ENCODE measurements at places on chromosomes 4 and X. TPM values are rescaled to one million over a fixed set of nuclear protein-coding genes. Genes with fewer than 3 reads are reported as not detected.

Gene CTAG2
- not detected for total RNA-seq

Gene HERC5
- 23.0 TPM for total RNA-seq

Gene KIAA0232
- total RNA-seq: 25.0 TPM

Gene PFKFB1
- not detected for total RNA-seq

Gene TMEM144
- 5.6 TPM for total RNA-seq

Gene MAGEB2
- total RNA-seq: not detected

Gene SH2D1A
- not detected for total RNA-seq

Gene PCYT1B
- 6.3 TPM for total RNA-seq

Gene TSPAN6
- 49.7 TPM for total RNA-seq

Gene SPANXD
- total RNA-seq: not detected

Gene GYPB
- not detected for total RNA-seq

Gene AKAP14
- not detected for total RNA-seq

Gene P2RY8
- not detected for total RNA-seq

Gene PABPC4L
- total RNA-seq: 0.58 TPM

Gene SUPT20HL1
- total RNA-seq: not detected

Gene RIBC1
- total RNA-seq: 0.34 TPM

Gene LRRC66
- 0.50 TPM for total RNA-seq

Gene DUX4
- total RNA-seq: not detected

Gene TXK
- not detected for total RNA-seq

Gene AREG
- 1.5 TPM for total RNA-seq

Gene ITM2A
- 40.7 TPM for total RNA-seq

Gene TMEM187
- total RNA-seq: 10.6 TPM

Gene TCEAL6
- total RNA-seq: not detected

Gene ERCC6L
- total RNA-seq: 0.55 TPM

Gene NOCT
- 73.5 TPM for total RNA-seq

Gene UGT2A3
- total RNA-seq: not detected

Gene FAM9B
- total RNA-seq: not detected

Gene NDST4
- not detected for total RNA-seq

Gene MAGEE2
- not detected for total RNA-seq

Gene ZNF827
- total RNA-seq: 35.7 TPM

Gene ZNF595
- 15.9 TPM for total RNA-seq

Gene CDS1
- total RNA-seq: 3.8 TPM

Gene WAS
- total RNA-seq: 1.1 TPM

Gene PCDH19
- total RNA-seq: 14.9 TPM
